ENCODE measurements at places on chromosomes 11 and 22. TPM values are rescaled to one million over a fixed set of nuclear protein-coding genes. Genes with fewer than 3 reads are reported as not detected.

PATE4 gene
- total RNA-seq: not detected

TMEM45B gene
- 7.6 TPM for total RNA-seq

GRCh38 chr22:32985899-32986765, 72.0 kb downstream of the SYN3 start:
- DNase-seq: peak; percentile 74

DNA sequence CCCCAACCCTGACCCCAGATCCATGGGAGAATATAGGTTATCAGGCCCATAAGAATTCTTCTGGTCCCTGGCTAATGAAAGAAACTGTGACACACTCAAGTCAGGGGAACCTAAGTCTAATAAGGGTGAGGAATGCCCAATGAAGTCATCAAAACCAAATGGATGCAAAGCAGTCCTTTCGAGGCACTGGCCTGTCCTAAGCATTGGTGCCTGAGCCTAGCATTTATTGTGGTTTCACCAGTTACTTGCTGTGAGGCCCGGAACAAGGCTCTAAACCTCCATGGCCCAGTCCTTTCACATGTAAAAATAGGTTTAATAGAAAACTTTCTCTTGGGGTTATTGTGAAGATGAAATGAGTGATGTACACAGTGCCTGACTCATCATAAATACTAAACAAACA, 712.6 kb downstream of the DLG2 start:
- no peak for DNase-seq

DNA sequence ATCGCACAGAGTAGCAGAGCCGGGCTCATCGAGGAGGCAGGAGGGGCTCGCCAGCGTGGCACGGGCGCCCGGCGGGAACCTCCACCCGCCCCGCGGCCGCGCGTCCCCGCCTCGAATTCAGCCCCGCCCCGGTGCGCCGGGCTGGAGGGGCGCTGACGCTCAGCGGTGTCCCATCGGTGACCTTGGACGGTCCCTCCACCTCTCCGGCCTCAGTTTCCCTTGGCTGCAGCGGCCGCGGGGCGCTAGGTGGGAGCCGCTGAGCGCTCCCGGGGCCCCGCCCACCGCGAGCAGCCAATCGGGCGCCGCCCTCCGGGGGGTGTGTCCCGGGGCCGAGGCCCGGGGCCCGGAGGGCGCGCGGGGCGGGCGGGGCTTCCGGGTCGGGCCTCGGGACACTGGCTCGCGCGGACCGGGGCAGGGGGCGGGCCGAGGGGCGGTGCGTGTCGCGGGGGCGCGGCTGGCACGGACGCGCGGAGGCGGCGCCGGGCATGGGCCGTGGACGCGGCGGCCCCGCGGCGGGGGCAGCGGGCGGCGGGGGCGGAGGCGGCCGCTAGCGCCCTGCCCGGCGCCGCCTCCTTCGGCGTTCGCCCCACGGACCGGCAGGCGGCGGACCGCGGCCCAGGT, at the start of gene PPARA:
PPARA (plus strand) TSS at position 493 of the 621 bp plus-strand sequence. CDS start 47,858 bp downstream, outside the sequence.
- peak; percentile 24 for DNase-seq

DNA sequence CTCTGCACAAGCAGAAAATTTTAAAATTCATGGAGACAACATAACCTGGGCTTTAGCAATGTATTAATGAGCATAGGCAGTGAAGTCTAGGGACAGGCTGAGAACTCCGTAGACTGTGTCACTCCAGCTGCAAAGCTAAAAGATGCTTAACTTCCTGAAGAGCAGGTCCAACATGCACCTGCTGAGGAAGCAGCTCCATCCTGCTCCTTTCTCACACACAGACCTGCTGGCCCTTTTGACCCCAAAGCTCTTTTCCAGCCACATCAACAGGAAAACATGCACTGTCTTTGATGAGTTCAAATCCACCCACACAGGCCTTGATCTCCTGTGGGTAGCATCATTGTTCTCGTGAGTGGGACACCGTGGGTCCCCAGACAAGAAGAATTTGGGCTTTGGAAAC, 36.0 kb downstream of the SYN3 start:
- DNase-seq: no peak

CD3G gene
- 0.10 TPM for total RNA-seq

BARX2 gene
- 12.3 TPM for total RNA-seq

CYP2D6 gene
- 1.4 TPM for total RNA-seq

SEPTIN3 gene
- 1.9 TPM for total RNA-seq

UBQLN3 gene
- total RNA-seq: 0.49 TPM

DNA sequence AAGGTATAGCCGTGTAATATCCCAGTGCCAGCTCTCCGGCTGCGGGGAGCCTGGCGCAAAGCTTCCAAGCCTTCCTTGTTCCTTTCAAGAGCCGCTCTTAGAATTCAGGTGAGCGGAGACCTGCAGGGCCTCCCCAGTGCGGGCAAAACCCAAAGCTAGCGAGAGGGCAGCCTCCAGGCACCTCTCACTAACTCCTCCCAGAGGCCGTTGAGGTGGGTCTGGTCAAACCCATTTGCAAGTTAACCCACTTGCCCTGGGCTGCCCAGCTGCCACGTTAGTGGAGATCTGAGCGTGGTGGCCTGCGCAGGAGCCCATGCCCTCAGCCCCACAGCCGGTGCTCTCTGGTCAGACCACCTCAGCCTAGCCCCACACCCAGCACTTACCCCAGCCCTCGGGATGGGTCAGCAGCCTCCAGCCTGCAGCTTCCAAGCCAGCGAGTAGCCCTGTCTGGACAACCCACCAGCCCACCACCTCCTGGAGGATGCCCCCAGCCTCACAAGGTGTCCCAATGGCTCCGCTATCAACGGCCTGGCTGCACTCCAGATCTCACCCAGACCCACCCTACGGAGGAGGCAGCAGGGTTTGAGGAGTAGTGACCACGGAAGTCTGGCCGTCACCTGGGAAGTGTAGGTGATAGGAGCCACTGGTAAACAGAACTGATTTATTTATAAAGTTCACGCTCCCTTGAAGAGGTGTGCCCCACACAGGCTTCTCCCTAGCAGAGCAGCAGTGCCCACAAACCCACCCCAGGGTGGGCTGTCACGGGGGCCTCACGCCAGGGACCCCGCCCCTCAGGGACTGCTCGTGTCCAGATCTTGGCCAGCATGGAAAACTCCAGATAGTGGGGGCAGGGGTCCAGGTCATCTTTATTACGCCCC, 2.3 kb downstream of the ASCL2 start:
- no peak for DNase-seq

GRCh38 chr22:35683560-35683959, 34.1 kb upstream of the APOL5 start:
- no peak for DNase-seq

DNA sequence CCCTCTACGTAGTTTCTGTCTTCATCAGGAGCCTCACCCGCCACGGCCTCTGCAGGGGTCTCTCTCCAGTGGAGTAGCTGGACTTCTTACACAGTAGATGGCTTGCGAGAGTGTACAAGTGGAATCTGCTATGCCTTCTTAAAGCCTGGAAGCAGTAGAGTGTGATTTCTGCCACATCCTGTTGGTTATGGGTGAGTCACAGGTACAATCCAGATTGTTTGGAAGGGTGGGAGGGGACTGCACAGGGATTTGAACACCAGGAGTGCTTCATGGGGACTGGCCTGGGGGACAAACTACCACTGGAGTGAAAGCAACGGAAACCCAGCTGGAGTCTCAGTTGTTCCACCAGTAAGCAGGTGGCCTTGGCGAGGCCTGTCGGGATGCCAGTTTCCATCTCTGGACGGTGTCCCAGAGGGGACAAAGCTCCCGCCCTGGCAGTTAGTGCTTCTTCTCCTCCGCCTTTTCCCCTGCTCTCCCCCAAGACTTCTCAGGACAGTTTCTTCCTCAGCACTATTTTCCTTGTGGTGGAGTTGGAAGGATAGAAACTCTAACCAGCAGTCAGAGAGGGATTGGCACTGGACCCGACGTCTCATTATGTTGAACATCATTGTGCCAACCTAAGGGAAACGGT, 85.0 kb upstream of the RCN1 start:
- no peak for DNase-seq

DNA sequence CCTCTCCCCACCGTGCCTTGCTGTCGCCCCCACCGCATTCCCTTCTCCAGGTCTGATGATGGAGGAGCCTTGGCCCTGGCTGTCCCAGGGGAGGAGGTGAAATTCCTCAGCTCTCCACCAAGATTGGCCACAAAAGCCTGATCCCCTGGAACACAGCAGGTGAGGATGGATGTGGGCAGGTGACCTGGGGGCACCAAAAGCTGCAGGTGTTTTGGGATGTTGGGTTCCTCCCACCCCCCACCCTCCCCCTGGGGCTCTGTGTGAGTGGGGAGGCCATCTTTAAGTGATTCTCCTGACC, 639 bp downstream of the TRIOBP start:
- no peak for DNase-seq

DNA sequence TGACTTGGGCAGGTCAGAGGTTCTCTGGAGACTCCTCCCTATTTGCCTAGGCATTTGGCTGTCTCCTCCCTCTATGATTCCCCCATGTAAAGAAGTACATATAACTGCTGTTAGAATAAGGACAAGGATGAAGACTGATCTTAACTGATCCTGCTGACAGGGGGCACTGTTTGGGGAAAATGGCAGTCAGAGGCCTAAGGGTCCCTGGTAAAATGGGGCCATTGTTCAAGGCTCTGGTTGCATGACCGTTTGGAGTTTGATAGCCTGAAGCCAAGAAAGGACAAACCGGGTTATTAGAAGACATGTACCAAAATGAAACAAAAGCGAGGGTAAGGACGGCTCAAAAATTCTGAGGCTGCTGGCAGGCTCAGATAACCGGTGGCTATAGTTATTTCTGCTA, 712.2 kb downstream of the NTM start:
- DNase-seq: no peak

DRICH1 gene
- 0.39 TPM for total RNA-seq

- no peak for DNase-seq
These were observed 139.8 kb upstream of the SNX19 start for GRCh38 chr11:131056036-131056435.

DNA sequence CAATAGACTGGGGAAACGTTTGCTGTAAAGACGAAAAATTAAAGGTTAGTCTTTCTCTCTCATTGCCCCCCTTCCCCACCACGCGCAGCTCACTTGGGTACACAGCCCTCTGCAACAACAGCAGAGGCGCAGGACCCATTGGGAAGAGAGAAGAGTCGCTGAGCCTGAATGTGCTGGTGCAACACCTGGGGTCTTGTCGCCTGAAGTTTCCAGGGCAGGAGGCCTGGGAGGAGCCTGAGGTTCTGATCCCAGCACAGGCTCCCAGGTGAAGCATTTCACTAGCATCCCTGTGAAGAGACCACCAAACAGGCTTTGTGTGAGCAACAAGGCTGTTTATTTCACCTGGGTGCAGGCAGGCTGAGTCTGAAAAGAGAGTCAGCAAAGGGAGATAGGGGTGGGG, 116.2 kb upstream of the NTM start:
- DNase-seq: no peak

PANX3 gene
- total RNA-seq: not detected

OR2AT4 gene
- total RNA-seq: not detected

FAM83F gene
- 4.3 TPM for total RNA-seq

GLB1L3 gene
- total RNA-seq: 0.39 TPM

PATE2 gene
- total RNA-seq: not detected

DNA sequence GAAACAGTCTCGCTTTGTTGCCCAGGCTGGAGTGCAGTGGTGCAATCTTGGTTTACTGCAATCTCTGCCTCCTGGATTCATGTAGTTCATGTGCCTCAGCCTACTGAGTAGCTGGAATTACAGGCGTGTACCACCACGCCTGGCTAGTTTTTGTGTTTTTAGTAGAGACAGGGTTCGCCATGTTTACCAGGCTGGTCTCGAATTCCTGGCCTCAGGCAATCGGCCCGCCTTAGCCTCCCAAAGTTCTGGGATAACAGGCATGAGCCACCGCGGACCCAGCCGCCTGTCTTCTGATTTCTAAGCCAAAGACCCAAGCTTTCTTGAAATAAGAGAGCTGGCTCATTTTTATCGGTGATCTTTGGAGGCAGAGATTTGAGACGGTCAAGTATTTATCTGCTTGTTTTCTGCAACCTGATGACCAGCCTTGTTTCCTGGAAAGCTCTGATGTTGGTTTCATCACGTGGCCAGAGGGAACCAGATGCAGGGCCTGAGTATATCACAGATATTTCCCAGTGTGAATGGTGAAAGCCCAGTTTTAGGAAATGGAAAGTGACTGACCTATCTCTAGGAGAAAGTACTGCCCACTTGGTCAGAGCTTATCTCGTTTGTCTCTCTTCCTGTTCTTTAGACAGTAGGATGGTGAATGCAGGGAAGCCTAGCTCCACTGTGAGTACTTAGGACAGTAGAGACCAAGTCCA, 5.7 kb upstream of the SIDT2 start:
- no peak for DNase-seq

BTG4 gene
- not detected for total RNA-seq

CNGA4 gene
- total RNA-seq: 0.49 TPM

DNA sequence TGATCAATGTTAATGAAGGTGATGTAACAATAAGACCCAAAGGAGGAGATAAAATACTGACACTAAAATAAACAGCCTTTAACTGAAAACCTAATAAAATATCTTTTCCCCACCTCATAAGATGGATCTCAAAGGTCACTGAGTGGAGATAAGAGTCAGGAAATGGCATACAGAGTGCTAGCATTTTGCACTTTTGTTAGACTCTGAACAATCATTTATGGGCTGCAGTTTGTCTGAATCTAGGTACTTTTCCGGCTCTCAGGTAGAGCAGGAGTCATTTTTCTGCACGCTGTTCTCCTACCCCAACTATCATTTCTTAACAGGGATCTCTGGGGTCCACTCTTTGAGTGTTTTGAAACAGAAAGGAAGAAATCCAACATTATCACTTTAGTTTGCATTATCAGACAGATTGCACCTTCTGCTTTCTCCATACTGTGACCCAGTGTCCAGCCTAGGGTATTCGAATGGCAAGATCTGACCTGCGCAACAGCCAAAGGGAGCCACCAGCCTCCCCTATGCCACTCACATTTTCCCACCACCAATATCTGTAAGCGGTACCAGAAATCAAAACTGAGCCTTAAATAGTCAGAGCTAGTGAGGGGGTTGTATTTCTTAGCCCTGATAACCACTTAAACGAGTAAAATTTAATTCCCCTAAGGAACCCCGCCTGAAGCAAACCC, 863 bp downstream of the SIAE start:
- DNase-seq: no peak

GRCh38 chr11:72823105-72823804, 9.0 kb downstream of the ATG16L2 start:
- DNase-seq: no peak

GRCh38 chr11:47213950-47214565, 716 bp upstream of the DDB2 start:
- peak; percentile 70 for DNase-seq

ABTB2 gene
- 5.7 TPM for total RNA-seq

HORMAD2 gene
- total RNA-seq: not detected

HTR3A gene
- 0.99 TPM for total RNA-seq

DNA sequence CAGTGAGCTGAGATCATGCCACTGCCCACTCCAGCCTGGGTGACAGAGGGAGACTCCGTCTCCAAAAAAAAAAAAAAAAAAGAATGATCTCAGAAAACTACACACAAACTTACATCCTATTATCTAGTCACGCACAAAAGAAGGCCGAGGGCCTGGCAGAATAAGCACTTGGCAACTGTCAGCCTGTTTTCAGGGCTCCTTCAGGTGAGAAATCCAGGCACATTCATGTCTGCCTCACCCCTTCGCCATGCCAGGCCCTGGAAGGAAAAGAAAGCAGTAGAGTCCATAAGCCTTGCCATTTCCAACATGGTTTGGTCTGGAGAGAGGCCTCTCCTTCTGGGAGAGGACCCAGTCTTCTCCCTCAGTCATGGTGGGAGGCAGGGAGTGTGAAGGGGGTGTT, 30.9 kb downstream of the C11orf58 start:
- DNase-seq: no peak

BAIAP2L2 gene
- 0.59 TPM for total RNA-seq

All from skin of body (tissue), 3 donors.